Mesothelial cell of epicardium (in vitro differentiated cells): ENCODE measurements at places on chromosomes 6 and 20. TPM values are rescaled to one million over a fixed set of nuclear protein-coding genes. Genes with fewer than 3 reads are reported as not detected.
A peak's percentile ranks its signal among the peaks of the same experiment; 100 is the strongest.

GRCh38 chr6:15606347-15606746 lies 56.5 kb downstream of the DTNBP1 start:
- DNase-seq: no peak

GRCh38 chr6:105430685-105431084 lies 27.8 kb upstream of the PREP start:
- DNase-seq: no peak

DNA sequence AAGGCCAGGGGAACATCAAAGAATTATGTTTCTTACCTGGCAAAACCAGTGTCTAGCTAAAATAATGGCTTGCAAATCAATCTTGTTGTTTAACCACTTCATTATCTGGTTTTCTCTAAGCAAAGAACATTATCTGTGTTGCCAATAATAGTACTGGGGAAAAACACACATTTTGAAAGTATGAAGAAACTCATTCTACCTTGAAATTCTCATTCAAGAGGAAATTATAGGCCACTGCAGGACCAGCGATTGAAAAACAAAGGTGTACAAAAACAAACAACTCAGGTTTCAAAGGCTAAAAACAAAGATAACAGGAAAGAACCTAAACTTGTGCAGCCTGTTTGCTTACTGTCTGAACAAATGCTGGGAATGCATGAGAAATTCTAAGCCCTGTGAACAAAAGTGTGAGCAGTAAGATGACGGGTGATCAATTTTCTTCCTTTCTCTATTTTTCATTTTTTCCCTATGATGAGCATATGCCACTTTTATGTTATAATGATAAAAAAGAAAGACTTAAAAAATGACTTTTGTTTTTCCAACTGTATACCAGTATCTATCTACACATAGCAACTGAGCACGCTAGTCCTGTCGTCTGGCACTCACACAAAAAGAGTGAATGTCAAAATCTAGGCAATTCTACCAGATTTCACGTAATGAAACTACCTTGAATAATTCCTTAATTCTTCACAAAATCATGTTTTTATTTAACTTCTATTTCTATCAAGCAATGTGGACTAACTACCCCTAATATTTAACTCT lies 117.9 kb downstream of the SGK1 start:
- no peak for DNase-seq

DNA sequence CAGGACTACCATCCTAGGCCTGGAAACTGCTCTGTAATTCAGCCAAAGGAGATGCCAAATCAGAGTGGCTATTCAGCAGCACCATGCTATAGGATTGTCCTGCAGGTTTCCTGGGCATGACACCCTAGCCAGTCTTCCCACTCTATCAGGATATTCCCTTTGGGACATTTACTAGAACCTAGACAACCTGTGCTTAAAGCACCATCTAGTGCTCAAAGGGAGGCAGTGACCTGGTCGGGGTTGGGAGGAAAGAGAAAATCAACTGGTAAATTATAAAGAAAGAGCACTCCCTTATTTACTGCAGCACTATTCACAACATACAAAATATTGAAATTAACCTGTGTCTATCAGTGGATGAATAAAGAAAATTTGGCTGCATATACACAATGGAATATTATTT lies 67.2 kb upstream of the SMLR1 start:
- no peak for DNase-seq

DNA sequence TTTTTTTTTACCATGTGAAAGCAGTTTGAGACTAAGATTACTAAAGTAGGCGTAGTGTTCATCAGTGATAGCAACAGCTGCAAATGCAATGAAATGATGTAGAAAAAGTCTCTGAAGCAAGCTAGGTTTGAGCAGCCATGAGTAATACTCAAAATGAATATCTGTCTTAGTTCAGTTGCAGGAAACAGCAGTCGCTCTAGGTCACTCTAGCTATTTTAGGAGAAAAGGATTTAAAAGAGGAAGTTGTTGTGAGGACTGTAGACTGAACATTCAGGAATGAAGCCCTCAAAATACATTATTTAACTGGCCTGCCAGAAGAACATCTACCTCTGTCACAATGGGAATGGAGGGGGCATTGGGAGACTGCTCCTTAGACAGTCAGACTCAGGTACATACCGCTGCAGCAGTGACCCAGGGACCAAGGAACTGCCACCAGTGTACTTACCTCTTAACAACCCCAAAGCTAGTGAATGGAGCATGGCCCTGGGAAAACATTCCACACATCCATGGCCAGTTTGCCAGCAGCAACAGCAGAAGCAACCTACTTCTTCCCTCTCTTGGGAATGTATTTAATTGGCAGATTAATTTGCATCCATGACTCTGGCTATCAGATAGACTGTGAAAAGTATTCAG lies 243.0 kb upstream of the KHDRBS2 start:
- DNase-seq: no peak

DNA sequence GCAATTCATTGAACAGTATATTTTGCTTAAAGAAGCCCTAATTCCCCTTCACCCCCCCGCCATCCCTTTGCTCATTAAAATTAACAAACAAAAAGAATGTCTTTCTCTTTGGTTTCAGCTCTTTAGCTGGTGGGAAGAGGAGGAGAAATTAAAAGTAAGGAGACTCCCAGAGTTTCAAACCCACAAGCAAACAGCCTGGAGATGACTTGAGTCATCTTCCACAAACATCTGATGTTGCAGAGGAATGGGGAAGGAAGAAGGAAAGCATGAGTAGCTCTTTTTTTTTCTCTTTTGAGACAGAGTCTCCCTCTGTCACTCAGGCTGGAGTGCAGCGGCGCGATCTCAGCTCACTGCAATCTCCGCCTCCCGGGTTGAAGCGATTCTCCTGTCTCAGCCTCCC lies 189.6 kb downstream of the ADAT2 start:
- DNase-seq: no peak

DNA sequence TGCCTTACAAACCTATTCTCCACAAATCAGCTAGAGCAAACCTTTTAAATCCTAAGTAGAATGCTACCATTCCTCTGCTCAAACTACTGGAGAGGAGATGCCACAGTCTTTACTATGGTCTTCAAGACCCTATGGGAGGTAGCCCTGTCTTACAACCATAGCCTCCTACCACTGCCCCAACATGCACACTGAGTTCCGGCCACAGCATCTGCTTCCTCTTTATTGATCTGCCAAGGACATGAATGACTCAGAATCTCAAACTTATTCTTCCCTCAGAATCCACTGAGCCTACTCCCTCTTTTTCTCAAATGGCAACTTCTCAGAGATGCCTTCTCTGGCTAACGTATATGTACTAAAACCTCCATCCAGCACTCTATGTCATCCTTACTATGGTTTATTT lies 12.2 kb upstream of the ANKEF1 start:
- DNase-seq: no peak

- DNase-seq: no peak
Measured at GRCh38 chr6:164035900-164036485, 621.5 kb downstream of the QKI start.

- DNase-seq: no peak
Measured at GRCh38 chr6:34602318-34603111, 46.4 kb upstream of the SPDEF start.

DNA sequence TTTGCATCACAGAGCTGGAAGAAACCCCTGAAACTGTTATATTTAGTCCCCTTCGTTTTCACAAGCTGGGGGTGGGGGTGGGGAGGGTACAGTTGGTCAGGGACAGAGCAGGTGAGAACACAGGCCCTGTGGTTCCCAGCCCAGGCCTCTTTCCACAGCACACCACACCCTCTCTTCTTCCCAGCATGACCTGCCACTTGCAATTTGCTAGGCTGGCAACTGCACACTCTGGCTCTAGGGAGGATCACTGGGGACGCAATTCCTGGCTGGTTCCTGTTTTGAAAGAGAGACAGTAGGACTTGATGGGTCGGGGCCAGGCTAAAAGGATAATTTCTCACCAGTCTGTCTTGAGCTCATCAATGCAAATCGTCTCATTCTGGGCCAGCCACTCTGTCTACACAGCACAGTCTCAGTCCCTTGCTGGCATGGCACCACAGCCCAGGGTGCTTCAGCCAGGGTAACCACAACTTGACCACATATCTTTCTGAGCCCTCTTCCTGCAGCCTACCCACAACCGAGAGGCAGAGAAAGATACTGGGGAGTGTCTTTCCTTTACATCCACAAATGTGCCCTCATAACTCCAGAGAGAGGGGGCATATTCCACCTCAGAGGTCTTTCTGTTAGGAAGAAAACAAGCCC lies 41.7 kb upstream of the EMILIN3 start:
- DNase-seq: no peak

GRCh38 chr6:3612341-3613041 lies 139.0 kb downstream of the PXDC1 start:
- peak; percentile 31 for DNase-seq

DNA sequence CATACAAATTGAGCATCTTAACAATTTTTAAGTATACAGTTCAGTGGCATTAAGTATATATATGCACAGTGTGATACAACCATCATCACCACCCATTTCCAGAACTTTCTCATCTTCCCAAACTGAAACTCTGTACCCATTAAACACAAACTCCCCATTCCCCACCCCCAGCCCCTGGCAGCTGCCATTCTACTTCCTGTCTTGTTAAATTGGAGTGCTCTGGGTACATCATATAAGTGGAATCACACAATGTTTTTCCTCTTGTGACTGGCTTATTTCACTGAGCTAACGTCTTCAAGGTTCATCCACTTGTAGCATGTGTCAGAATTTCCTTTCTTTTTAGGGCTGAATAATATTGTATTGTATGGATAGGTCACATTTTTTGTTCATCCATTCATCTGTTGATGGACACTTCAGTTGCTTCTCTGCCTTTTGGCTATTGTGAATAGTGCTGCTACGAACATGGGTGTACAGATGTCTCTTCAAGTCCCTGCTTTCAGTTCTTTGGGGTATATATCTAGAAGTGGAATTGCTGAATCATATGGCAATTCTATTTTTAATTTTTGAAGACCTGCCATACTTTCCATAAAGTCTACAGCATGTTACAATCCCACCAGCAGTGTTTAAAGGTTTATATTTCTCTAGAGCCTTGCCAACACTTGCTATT lies 19.6 kb upstream of the RREB1 start:
- DNase-seq: no peak

DNA sequence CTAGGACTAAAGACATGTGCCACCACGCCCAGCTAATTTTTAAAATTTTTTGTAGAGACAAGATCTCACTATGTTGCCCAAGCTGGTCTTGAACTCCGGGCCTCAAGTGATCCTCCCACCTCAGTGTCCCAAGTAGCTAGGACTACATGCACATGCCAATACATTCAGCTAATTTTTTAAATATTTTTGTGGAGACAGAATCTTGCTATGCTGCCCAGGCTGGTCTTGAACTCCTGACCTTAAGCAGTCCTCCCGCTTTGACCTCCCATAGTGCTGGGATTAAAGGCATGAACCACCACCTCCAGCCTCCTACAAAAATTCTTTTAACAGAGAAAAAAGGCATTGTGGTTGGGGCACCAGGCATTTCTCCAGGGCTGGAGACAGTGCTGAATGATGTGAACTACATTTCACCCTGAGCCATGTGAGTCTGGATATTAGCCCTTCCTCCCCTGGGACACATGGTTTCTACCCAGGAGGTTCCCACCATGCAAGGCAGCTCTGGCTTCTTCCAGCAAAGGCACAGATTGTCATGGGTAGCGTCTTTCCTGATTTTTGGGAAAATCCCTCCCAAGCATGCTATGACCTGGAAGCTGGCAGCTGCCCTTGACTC lies 36.3 kb upstream of the CMTR1 start:
- DNase-seq: no peak

GRCh38 chr6:45650524-45651135 lies 272.9 kb upstream of the SUPT3H start:
- no peak for DNase-seq

DNA sequence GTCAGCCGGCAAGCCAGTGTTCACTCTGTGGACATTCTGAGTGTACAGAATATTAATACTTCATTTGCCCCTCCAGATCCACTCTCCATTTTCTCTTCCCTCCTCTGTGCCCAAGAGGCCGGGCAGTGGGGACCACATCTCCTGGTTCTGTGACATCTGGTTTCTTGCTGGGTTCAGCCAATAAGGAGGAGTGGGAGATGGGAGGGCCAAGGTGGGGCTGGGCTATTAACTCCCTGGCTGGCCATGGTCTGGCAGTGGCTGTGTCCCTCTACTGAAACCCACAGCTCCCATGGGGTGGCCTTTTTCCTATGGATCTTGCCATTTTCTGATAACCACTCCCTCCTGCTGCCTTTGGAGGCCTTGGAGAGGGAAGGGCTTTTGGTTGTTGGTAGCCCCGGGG lies 30.0 kb upstream of the SALL4 start:
- no peak for DNase-seq

- DNase-seq: no peak
Measured at GRCh38 chr6:116265041-116265829, 11.4 kb upstream of the TSPYL4 start.

DNA sequence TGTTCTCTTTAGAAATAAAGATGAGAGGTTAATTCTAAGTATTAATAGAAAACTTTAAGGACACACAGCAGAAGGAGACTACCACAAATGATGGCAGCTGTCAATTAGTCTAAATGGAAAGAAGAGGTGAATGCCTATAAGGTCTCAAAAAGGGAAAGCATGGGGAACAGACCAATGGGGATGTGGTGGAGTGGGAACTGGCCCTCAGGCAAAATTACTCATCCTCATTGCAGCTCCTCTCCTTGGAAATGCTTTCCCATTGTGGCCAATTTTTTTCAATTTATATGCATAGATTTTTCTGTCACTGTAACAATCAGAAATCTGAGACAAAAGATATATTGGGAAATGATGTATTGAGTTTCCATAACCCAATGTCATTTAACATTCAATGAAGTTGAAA lies 222.9 kb upstream of the DEFB112 start:
- no peak for DNase-seq

GRCh38 chr6:30945281-30945680 lies 4.5 kb downstream of the MUCL3 start:
- no peak for DNase-seq

DNA sequence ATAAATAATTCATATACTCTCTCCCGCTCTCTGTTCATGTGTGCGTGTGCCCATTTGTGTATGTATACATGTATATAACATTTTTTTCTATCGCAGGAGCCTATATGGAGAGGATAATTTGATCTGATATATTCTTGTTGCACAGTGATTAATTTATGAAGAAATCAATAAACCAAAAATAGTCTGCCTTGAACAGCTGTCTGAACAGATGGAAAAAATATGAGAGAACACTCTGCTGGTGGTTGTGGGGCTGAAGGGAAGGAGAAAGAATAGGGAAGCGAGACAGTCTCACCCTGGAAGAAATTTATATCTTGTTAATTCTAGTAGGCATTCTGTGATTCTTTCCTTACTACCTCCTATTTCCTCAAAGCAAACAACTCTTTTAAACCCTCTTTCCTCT lies 96.6 kb upstream of the B3GAT2 start:
- no peak for DNase-seq

Gene GHRH
- not detected in 3 replicates for total RNA-seq

Gene WFDC5
- total RNA-seq: not detected in 3 replicates

Gene CLIC5
- 1.8 to 2.4 TPM (median 2.1 TPM) in 3 replicates for total RNA-seq

Gene FKBP1C
- total RNA-seq: 0.20 to 0.97 TPM (median 0.67 TPM) in 3 replicates

Gene WFDC12
- total RNA-seq: not detected in 3 replicates

Gene NR2E1
- total RNA-seq: not detected in 3 replicates

Gene XKR7
- total RNA-seq: 0.25 to 0.32 TPM (median 0.29 TPM) in 3 replicates

Gene HSPA12B
- total RNA-seq: 11.5 to 13.0 TPM (median 12.0 TPM) in 3 replicates

Gene SLC22A16
- not detected in 3 replicates for total RNA-seq

Gene COL12A1
- 10.5 to 12.5 TPM (median 11.3 TPM) in 3 replicates for total RNA-seq

Gene LCA5
- total RNA-seq: 8.7 to 9.2 TPM (median 8.9 TPM) in 3 replicates

Gene OGFRL1
- 3.8 to 4.4 TPM (median 3.8 TPM) in 3 replicates for total RNA-seq
